ENCODE measurements at places on chromosomes 5 and 9.

DNA sequence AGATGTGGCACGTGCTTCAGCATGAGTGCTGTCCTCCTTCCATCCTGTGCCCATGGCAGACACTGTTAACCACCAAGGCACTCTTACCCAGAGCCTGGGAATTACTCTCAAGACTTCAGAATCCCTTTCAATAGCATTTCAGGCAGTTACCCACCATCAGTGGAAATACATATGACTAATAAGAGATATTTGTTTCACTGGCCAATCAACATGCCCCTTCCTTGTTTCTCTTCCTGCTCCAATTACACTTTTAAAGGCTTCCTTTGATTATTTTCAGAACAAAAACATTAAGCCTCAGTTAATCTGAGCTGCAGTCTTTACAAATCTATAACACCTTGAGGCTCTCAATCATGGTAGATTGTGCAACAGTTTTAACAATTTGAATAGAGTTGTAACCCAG lies 70.8 kb downstream of the PRELID2 start:
- no peak for DNase-seq

DNA sequence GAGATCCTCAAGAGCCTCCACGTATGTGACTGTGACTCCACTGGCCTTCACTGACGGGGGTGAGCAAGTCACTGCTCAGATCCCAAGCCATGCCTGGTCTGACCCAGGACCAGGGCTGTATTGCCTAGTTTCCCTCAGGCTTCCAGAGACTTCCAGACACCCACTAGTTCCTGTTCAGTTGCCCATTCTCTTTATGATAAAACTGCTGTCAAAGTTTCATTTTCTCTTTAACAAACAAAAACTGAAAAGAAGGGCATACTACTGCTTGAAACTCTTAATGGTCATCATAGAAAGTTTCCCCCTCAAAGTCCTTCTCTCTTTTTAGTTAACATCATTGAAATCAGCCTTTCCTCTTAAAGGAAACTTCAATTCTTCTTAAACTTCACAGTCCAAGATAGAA lies 105.7 kb upstream of the GHR start:
- no peak for DNase-seq

DNA sequence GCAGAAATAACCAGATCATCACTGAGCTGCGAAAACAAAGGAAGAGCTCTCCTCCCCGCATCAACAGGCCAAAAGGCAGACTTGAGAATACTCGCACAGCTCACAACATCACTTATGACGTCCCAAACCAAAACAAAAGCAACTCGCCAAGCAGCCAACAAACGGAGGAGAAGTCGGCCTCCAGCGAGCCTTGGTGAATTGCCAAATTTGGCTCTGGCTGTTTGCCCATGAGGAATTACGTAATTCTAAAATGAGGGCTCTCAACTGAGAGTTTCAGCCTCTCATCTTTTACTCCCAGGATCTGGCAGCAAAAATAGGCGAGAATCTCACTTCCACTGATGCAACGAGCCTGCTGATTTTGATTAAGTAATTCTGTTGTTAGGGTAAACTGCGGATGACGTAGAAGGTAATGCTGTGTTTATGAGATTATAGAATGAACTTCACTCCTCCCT lies 51.7 kb upstream of the SEMA6A start:
- DNase-seq: no peak

GRCh38 chr9:111952559-111952958 lies 55.9 kb downstream of the UGCG start:
- no peak for DNase-seq

GRCh38 chr5:76565009-76565408 lies 58.2 kb downstream of the F2RL2 start:
- DNase-seq: no peak

GRCh38 chr5:153080940-153081339 lies 409.5 kb upstream of the GRIA1 start:
- DNase-seq: no peak

GRCh38 chr5:32713770-32714381 lies 2.8 kb downstream of the NPR3 start:
- DNase-seq: no peak

DNA sequence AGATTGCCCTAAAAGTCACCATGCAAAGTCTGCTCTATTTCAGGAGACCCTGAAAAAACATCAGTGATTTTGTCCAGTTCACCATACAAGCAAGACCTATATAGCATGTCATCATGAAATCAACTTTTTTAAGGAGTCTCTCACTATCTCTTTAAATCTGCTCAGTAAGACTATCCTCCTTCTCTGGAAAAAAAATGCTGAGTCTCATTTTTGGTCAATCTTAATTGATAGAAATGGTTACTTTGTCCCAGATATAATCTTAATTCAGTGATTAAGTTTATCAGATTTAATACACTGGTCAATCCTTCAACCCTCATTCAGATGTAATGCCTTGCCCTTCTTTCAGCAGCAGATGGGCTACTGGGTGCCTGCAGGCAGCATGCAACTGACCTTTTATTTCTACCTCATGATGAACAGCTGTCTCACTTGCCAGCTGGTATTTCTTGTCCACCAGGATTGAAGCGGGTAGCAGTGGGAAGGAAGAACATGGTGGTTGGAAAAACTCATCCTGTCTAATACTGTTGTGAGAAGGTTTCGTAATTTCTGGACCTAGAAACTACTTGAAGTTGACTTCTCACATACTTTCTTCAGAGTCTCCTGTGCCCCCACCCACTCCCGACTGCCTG lies 375.3 kb downstream of the DNAH5 start:
- DNase-seq: no peak
